ENCODE measurements at places on chromosomes 7 and 10. TPM values are rescaled to one million over a fixed set of nuclear protein-coding genes. Genes with fewer than 3 reads are reported as not detected.

GRCh38 chr10:128011059-128011979, 104.4 kb downstream of the PTPRE start:
- peak; percentile 91 for DNase-seq

DNA sequence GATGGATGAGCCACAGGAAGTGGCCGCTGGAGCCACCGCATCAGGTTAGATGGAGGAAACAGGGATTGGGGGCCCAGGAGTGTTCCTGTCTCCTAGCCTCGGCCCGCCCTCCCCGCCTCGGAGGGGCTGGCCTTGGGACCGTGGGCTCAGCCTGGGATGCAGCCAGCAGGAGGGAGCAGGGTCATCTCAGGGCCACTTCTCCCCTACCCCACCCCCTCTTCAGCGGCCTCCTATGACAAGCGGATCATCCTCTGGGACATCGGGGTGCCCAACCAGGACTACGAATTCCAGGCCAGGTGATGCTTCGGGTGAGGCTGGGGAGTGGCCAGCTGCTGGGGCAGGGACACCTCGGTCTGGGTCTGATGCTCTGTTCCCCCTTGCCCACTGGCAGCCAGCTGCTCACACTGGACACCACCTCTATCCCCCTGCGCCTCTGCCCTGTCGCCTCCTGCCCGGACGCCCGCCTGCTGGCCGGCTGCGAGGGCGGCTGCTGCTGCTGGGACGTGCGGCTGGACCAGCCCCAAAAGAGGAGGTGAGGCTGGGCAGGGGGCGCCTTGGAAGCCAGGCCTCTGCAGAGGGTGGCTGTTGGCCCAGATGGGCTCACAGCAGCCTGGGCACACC, 4.7 kb downstream of the LRWD1 start:
- no peak for DNase-seq

DNA sequence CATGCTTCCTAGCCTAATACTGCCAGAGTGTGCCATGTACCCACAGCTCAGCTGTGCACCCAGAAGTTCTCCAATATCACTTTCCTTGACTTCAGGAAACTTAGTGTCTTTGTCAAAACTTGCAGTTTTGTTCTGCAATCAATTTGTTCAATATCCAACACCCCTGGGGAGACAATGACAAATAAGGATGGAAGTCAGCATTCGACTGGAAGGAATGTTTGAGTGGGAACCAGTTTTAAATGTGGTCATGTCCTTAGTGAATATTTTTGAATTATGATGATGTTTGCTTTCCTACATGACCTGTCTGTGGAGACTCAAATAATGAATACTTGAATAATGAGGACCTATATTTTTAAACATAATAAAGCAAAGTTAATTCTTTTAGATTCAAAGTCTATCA, 112.0 kb downstream of the ANK3 start:
- DNase-seq, result no peak

DNA sequence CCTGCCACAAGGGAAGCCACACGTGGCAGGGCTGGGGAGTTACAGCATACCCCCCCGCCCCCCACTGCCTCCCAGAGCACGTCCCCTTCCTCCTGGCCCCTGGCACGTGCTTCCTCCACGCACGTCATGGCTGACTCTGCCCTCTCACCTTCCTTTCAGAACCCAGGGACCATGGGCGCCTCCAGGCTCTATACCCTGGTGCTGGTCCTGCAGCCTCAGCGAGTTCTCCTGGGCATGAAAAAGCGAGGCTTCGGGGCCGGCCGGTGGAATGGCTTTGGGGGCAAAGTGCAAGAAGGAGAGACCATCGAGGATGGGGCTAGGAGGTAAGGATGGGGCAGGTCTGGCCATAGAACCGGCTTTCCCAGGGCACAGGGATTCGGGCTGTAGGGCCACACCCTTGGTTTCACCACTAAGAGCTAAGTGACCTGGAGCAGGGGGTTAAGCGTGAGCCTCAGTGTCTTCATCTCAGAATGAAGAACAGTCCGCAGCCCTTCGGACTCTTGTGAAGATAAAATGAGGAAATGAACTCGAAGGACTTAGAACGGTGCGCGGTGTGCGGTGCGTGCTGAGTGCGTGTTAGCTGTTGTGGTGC, 2.5 kb downstream of the NUDT1 start:
- DNase-seq, result peak; percentile 9

GRCh38 chr10:36380538-36380937, 738.4 kb upstream of the FZD8 start:
- DNase-seq, result no peak

- DNase-seq, result no peak
Observed at GRCh38 chr10:60661637-60662036, 116.6 kb upstream of the CDK1 start.

DNA sequence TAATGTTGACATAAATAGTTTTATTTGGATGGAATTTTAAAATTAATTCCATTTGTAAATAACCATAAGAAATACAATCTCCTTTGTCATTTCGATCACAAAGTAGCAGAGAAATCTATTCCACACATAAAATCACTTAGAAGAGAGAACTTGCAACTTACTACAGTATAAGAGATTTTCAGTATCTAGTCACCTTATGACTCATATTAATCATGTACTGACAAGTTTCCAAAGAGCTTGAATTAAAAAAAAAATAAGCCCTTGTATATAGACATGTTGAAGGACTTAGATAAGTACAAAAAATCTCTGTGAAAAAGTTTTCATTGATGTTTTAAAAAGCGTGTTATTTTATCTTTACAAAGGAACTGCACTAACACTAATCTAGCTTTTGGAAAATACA, 207.1 kb upstream of the ETV1 start:
- DNase-seq, result no peak

DNA sequence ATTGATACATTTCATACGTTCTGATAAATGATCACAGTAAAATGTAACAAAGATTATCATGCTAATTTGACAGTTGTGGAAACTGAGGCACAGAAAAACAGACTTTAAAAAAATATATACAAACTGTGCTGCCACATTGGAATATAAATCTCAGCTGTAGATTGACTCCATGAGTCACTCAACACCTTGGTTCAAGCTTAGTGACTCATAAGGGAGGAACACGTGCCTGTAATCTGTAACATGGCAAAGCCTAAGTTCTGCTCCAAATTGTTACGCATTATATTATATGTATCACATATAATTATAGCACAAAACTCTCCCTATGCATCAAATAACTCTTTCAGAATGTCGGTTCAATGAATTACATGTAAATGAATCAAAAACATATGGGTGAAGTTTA, 1047.5 kb downstream of the GATA3 start:
- no peak for DNase-seq

DNA sequence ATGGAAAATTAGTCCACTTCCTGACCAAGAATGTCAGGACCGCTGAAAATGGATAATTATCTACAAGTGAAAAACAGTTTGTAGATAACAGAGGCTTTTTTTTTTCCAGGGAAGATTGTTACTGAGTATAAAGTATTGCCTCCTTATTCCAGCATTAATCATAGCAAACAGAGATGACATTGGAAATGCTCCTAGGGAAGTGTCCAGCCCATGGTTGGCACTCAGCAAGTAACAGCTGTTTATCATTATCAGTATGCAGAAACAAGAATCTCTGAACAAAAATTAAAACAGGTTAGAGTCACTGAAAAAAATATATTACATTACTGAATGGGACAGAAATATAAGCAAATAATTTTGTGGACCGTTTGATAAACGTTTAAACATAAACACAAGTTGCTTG, 14.6 kb downstream of the FGL2 start:
- DNase-seq, result no peak

GRCh38 chr10:132611026-132611910, 73.7 kb downstream of the INPP5A start:
- DNase-seq, result peak; percentile 9

DNA sequence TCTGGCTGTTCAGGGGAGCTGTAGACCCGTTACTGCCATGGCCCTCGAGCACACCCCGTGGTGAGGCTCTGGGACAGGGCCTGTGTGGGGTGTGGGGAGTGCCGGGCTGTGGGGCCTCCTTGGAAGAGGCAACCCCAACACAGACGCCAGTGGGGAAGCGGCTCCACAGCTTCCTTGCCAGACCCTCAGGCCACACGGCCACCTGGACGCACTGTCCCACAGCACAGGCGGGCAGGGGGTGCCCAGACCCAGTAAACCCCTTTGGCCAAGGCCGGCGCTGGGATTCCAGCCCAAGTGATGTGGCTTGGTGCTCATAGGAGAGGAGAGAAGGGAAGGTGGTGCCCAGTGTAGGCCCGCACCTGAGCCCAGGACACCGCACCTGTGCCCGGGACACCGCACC, 12.9 kb upstream of the NKX6-2 start:
- no peak for DNase-seq

DNA sequence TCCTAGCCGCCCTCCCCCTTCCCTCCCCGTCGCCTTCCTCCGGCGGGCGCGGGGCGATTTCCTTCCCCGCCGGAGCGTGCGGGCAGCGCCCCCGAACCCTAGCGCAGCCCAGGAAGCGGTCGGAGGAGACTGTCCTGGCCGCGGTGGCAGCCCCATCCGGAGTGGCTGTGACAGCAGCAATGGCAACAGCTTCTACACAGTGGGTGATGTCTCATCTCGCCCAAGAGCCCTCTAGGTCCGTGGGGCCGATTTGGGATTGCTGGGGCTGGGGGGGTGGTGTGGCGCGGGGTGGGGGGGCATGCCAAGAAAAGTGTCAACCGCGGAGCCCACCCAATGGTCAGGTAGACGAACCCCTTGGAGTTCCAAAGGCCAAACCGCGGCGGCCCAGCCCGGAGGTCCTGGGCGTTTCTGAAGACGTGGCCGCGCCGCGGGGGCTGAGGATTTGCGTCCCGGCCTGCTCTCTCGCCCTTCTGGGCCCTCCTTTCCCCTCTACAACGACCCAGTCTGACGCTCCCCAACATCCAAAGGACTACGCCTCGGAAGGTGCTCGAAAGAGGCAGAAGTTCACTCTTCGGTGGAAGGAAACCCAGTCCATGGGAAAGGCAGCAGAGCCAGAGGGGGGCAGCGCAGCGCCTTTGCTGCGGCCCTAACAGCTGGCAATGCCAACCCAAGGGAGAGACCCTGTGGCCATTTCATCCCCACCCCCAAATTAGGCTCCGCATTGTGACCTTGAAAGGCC, 603 bp upstream of the TWIST1 start:
- DNase-seq, result no peak

DNA sequence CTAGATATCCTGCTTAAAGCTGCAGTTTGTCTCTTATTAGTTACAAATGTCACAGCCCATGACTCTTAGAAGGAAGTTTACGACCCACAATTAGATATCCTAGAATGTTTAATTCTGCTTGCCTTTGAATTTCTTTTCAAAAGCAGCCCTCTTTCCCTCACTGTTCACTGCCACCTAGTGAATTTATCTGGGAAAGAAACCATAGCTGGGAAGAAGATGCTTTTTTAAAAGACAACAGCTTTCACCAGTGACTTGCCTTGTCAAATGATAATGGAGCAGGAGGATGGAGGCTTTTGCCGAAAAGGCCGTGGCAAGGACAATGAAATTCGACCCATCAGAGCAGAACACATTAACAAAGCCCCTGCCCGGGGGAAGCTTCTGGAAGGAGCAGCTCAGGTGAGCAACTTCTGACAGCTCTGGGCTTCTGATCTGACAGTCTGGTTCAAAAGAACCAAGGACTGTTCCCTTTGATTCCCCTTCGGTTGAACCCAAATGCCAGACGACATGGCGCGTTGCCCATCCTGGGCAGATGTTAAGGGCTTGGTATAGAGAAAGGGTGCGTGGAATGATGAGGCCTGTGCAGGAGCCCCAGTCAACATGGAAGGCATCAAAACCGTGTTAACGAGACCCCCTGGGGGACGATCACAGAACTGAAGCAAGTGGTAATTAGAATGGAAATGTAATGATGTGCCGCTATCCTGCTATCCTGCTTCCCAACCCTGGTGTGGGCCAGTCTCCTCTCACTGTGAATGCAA, 236.8 kb downstream of the FRMD4A start:
- DNase-seq, result no peak

DNA sequence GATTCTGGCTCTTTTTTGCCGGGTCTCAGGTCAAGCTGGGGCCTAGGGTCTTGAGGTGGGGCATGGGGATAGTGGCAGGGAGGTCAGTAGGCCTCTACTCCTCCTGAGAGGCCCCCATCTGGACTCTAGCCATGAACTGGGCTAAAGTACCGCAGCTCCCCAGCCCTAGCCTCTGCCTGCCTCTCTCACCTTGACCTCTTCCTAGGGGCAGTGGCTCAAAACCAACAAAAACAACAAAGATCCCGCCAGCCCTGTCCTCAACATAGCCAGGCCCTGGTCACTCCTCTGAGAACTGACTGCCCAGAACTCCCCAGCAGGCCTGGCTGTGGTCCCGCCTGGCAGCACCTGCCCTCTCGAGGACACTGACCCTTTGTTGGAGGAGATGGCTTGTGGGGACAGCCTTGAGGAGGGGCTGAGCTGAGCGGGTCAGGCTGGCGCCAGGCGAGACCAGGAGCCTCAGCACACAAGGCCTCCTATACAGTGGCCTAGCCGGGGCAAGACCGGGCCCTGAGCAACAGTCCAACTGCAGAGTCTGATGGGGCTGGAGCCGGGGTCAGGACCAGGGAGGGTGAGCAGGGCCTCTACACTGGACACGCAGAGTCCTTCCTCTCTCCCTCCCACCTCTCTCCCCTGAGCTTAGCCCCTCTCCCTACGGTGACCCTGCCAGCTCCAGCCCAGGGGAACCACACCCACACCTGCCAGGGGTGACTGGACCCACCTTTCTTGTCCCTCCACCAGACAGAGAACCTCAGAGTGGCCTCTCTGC, 11.6 kb upstream of the PPIF start:
- DNase-seq, result no peak

DNA sequence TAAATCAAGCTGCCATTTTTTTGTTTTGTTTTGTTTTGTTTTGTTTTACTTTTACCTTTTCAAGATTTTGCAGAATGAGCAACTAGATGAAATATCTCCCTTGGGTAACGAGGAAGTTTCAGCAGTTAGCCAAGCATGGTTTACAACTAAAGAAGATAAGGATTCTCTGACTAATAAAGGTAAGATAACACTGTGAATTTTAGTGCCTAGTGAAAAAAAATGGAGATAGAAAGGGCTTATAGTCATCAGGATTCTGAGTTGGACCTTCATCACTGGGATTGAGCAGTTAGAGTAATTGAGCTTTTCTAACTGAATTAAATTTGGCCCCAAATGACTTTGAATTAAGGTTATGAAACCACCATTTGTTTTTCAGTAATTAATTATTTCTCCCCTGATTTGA, 21.2 kb downstream of the DMTF1 start:
- no peak for DNase-seq

GRCh38 chr7:155916926-155917655, 104.8 kb upstream of the SHH start:
- no peak for DNase-seq

GRCh38 chr10:76306856-76307255, 875.4 kb downstream of the LRMDA start:
- DNase-seq, result peak; percentile 20

GRCh38 chr10:87562750-87563149, 58.1 kb downstream of the MINPP1 start:
- no peak for DNase-seq

GRID1 gene
- total RNA-seq, result 1.3 TPM

AGAP3 gene
- total RNA-seq, result 57.4 TPM

PRKG1 gene
- total RNA-seq, result 28.1 TPM

FFAR4 gene
- total RNA-seq, result 0.24 TPM

FOXI2 gene
- total RNA-seq, result not detected

AHR gene
- 29.6 TPM for total RNA-seq

SPAM1 gene
- not detected for total RNA-seq

ENTPD1 gene
- total RNA-seq, result 6.3 TPM

SUGCT gene
- 4.4 TPM for total RNA-seq

EVX1 gene
- total RNA-seq, result not detected

TRIM74 gene
- 0.81 TPM for total RNA-seq

HIPK2 gene
- total RNA-seq, result 97.8 TPM

CDC123 gene
- 48.6 TPM for total RNA-seq

POLR2J3 gene
- total RNA-seq, result 8.3 TPM

ELAPOR2 gene
- 6.4 TPM for total RNA-seq

Data from Right ventricle myocardium inferior (tissue), 1 donor.